Substantia nigra (tissue), 51 donors: ENCODE measurements at places on chromosomes 7 and 10.

GRCh38 chr7:139557857-139558581, 34.5 kb downstream of the CLEC2L start:
- no peak for DNase-seq

DNA sequence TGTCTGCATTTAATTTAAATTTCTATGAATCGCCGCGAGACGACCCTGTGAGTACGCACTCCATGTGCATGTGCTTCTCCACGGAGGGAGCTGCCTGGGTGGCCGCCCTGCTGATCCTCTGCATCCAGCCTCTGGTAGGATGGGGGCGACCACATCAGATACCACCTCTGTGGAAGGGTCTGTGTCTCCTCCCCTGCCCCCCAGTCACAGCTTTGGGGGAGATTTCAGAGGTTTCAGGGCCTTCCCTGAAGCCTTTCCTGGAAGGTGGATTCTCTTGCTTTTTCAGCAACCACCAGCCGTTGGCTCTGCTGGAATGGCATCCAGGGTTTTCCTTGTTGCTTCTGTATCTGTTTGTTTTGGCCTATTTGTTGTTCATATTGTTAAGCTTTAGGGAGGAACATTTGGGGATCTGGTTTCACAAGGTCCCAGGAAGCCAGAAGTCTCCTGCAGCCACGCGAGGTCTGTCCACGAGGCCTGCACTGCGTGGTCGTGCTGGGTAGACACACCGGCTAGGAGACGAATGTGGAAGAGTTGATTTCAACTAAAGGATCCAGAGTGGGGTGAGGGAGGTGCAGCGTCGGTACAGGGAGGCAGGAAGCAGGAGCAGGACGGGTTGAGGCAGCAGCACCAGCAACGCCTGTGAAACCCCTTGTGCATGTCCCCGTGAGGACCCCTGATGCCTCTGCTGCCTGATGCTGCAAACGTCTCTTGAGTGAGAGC, 329.1 kb downstream of the PTPRN2 start:
- no peak for DNase-seq

GRCh38 chr7:100358027-100358856, at the start of gene PILRB:
TSS of gene PILRB (plus strand) at chr7:100358117. CDS start at chr7:100358303, 186 bp downstream.
- no peak for DNase-seq

DNA sequence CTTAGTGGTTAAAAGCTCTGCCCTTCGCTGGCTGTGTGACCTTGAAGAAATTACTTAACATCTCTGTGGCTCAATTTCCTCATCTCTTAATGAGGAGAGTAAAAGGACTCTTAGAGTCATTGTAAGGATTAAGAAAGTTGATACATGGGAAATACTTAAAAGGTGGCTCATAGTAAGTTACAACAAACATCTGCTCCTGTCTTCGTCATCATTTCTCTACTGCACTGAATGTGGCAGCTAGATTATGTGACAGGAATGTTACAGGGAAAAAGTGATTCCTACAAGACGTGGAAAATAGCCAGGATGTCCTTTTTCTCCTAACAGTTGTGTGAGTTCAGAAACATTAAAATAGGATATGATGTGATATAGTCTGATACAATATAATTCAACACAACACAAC, 184.7 kb downstream of the FRMD4A start:
- no peak for DNase-seq

- no peak for DNase-seq
Observed at GRCh38 chr7:104096683-104097082, 107.2 kb upstream of the RELN start.

- DNase-seq, result no peak
Observed at GRCh38 chr7:43119371-43120075, 7.1 kb downstream of the HECW1 start.

GRCh38 chr7:101169838-101170551, 4.6 kb upstream of the VGF start:
- no peak for DNase-seq

DNA sequence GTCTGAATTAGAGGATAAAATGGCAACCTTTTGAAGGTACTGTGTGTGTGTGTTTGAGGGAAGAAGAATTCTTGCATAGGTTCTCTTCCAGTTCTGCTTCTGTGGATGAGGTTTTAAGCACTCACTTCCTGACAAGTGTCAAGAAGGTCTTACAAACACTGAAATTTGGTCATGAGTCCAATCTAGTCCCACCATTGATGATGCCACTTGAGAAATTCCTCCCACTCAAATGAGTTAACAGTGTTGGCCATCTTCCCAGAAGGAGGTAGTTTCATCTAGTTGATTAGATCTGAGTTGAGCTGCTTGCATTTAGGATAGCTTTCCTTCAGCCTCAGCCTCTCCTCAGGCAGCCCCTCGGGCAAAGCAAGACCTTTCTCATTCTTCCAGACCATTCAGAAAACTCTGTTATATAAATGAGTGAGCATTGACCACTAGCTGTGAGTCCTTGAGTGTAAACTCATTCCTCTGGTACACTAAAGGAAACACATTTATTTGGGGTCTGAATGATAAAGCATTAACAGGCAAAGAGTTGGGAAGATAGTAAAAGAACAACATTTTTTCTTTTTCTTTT, 189.5 kb downstream of the TRIL start:
- DNase-seq, result no peak

DNA sequence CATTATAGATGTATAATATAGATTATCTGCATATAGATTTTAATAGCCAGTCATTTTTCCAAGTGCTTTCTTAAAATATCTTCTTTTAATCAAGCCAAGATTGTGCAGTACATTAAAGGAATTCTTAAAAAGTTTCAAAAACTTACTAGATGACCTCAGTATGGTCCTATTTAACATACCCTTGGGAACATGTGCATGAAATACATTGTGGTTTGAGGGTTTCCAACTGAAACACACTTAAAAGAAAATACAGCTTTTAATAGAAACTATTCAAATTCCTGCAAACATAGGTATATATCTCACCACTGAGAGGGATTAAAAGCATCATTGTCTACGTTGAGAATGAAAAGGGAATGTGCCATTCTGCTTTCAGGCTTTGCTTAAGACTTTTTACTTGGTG, 364.9 kb downstream of the SUGCT start:
- DNase-seq, result no peak

DNA sequence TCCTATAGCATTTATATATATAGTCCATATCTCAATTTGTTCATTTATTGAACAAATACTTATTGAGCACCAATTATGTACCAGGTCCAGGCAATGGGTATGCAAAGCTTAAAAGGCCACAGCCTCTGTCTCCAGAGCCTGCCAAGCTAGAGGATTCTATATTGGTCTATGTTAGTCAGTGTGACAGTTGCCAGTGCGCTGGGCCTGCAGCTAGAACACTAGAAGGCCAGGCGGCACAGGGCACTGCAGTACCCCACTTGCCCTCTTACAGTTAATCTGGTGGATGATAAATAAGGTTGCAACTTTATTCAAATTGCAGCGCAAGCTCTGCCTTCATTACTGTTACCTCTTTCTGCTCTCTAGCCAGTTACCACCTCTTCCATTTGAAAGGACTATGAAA, 68.8 kb downstream of the PPP1R3C start:
- DNase-seq, result no peak

DNA sequence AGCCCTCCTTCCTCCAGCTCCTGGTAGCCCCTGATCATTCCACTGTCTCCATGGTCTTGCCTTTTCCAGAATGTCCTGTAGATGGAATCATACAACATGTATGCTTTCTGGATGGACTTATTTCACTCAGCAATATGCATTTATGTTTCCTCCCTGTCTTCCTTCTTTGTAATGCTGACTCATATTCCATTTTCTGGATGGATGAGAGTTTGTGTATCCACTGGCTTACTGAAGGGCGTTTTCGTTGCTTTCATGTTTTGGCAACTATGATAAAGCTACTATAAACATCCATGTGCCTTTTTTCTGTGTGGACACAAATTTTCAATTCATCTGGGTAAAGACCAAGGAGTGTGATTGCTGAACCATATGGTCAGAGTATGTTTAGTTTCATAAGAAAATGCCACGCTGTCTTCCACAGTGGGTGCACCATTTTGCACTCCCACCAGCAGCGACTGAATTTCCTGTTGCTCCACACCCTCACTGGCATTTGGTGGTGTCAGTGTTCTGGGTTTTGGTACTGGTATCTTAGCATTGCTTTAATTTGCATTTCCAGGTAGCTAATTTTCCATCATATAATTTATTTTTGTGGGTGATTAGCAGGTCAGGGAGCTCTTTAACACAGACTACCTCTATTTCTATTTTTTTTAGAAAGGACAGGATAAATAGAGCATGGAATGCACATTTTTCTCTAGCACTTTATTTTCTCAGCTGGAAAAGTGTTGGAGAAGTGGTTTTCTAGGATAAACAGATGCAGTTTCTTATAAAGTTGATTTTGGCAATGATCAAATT, 252.2 kb downstream of the WDR37 start:
- no peak for DNase-seq

DNA sequence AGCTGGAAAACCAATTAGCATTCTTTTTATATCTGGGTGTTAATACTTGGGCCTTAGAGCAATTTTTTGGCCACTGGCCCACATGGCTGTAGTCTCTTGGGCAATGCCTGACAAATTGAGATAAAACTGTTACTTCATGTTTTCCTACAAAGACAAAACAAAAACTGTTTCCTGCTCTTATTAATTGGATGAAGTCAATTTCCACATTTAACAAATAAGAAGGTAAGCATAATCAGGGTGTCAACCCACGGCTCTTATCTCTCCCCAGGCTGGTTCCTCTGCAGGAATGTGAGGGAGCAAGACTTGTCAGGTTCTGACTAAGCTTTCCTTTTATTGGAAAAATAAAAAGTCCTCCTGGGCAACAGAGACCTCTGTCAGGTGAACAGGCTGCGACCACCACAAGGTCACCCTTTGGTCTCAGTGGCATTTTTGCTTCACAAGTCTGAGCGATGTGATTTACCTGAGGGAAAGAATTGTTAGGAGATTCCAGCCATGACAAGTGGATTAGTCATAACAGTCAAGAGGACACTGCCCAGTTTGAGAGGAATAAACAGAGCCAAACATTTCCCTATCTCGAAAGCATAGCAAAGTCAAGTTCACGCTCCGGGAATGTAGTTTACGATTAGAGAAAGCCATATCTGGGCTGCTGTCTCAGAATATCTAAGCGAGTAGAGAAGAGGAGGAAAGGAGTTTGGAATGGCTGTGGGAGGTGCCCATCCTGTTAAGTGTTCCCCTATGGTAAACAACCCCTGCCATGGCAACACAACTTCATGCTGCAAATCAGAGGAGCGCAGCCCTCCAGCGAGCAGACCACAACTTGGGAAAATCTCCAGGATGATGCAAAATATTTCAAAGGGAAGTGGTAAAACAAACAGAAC, 144.4 kb downstream of the TES start:
- no peak for DNase-seq

- DNase-seq, result no peak
Observed at GRCh38 chr10:73785721-73786511, 510 bp downstream of the ZSWIM8 start.

DNA sequence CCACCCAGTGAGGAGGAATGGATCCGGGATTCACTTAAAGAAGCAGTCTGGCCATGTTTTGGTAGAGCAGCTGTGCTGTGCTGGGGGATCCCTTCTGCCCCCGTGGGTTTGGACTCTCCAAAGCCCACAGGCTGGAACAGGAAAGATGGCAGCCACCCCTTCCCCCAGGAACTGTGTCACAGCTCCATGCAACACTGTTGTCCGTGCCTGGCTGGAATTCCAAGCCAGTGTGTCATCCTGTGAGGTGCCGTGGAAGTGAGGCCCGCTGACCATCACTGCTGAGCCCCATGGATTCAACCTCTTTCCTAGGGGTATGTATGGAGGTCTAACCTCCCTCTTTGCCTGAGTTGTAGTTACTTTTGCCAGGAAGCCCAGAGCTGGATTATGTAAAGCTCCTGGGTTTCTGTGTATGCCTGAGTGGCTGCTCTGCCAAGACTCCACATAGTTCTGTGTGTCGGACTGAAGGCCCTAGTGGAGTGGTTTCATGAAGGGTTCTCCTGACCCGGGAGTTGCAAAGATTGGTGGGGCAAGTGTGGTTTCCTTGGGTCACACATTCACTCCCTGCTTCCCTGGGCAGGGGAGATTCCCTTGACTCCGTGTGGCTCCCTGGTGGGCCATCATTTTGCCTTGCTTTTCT, 35.1 kb upstream of the PCGF5 start:
- no peak for DNase-seq

DNA sequence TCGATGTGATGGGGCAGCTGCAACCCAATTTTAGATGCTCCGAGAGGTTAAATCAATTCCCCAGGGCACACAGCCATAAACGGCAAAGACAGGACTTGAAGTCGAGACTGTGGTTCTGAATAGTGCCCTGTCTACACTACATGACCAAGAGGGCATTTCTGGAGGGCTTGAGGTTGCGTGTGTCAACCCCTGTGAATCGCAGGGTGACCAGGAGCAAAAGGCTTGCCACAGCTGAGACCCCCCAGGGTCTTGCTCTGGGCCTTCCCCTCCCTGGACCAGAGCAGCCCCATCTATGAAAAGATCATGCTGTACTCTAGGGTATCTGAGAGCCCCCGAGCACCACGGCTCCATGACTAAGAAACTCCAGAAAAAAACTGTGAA, 26.8 kb upstream of the RASGEF1A start:
- DNase-seq, result no peak

- no peak for DNase-seq
Observed at GRCh38 chr7:41592794-41593193, 110.1 kb downstream of the INHBA start.

DNA sequence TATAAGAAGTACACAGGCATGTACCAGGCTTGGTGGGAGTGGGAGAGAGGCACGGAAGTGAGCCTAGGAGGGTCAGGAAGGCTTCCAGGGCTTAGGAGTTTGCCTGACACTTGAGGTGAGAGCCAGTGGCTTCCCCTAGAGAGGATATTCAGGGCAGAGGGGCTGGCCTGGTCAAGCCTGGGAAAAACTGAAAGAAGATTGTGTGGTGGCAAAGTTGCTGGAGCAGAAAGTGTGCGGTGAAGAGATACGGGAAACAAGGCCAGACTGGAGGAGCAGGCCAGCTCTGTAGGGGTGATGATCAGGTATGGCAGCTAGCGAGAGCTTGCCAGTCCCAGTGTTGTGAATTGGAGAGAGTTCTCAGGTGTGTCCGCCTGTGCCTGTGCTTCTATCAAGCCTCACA, 129.9 kb downstream of the CCNY start:
- DNase-seq, result no peak

DNA sequence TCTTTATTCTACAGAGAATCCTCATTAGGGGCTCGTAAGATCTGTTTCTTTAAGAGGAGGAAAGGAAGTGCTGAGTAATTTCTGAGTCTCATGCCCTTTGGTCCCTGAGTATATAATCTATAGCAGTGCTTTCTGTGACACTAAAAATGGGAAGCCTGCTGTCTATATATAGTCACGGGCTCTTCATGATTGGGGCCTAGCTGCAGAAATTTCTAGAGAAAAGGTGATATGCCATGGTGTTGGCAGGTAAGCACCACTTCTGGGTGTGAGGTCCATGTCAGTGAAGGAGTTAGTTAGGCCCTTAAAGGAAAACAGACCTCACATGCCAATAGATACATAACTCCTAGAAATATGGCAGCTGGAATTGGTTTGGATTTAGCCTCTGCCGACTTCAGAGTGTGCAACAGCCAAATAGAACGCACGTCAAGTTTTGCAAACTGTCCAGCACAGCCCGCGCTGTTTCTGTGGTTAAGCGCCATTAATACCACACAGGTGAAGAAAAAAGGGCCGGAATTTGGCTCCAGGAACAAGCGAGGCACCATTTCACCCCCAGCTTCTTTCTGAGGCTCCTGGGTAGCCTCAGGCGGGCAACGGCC, 123.2 kb downstream of the TACC2 start:
- DNase-seq, result no peak

- DNase-seq, result no peak
Observed at GRCh38 chr7:132150711-132151110, 425.6 kb downstream of the PLXNA4 start.
